ENCODE measurements at places on chromosomes 13 and 19.

DNA sequence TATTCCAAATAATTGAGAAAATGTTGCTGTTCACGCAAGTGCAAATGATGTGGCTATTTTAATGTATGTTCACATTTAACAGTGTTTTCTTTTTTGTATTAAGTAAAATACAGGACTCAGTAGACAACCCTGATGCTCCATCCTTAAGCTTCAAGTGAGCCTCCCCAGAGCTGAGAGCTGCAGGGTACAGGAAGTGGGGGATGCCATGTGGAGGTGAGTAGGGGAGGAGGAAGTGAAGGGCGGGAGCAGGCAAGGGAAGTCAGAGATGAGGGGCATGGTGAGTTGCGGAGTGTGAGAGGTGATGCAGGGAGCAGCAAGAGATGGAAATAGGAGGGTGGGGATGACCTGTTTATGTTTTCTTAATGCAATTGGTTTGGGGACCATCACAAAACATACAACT is 711.0 kb downstream of the UQCRFS1 start:
- no peak for DNase-seq

GRCh38 chr19:20664901-20665781 is 3.8 kb upstream of the ZNF626 start:
- no peak for DNase-seq

DNA sequence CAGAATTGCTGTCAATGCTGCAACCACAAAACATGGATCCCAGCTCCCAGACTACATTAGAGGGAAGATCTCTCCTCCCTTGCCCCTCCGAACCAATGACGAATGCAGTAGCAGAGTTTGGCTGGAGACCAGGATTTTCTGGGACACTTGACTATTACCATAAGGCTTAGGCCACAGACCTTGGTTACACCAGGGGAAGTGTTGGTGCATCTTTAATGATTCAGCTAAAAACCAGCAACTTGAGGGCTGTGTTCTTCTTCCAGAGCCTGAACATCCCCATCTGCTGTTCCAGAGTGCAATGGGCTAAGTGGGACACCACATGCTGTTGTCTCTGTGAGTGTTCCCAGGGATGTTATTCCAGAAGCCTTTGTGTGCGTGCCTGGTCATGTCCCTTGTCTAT is 528.2 kb downstream of the LMO7 start:
- DNase-seq, result no peak

- DNase-seq, result no peak
These were observed 88.5 kb downstream of the LRCH1 start for GRCh38 chr13:46641274-46642081.

DNA sequence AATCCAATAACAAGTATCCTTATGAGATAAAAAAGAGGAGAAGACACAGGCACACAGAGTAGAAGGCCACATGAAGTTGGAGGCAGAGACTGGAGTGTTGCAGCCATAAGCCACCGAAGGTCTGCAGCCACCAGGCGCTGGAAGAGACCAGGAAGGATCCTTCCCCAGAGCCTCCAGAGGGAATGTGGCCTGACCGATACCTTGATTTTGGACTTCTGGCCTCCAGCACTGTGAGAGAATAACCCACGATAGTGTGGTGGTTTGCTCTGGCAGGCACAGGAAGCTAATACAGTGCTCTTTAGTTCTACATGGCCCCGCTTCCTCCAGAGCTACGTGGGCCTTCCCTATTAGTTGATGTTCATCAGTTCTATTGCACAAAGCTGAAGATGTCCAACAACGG is 15.3 kb upstream of the SULT2A1 start:
- DNase-seq, result no peak

DNA sequence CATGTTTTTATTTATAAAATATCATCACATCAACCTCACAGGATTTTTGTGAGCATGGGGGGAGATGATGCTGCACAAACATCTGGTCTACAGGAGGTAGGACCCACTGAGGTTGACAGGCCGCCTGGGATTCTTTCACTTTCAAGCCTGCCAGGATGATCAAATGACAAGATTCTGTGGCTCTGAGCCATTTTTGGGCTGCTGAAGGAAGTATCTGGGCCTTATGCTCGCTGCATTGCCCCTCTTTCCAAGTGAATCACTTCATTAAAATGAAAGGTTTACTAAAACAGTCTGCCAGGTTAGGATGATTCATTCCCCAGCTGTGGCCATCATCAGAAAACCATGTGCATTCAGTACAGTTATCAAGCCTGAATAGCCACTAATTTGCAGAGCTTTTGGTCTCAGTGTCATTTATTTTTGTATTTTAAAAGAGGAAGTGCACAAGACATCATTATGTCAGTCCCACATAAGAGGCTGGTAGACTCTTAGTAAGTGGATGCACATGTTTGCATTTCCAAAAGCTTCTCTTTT is 34.4 kb downstream of the STARD13 start:
- no peak for DNase-seq
